ENCODE measurements at places on chromosomes 1 and 21.

GRCh38 chr1:242524571-242525359 lies at the start of gene PLD5:
Gene PLD5, minus strand, starts transcription at chr1:242524697.
- peaks cover 45% of the 10 kb centered on the region for H3K27me3 ChIP-seq
- no peaks in the 10 kb centered on the region for H3K36me3 ChIP-seq
- H3K27ac ChIP-seq = no peak within 1 kb of the TSS
- no peaks in the 10 kb centered on the region for H3K4me1 ChIP-seq

DNA sequence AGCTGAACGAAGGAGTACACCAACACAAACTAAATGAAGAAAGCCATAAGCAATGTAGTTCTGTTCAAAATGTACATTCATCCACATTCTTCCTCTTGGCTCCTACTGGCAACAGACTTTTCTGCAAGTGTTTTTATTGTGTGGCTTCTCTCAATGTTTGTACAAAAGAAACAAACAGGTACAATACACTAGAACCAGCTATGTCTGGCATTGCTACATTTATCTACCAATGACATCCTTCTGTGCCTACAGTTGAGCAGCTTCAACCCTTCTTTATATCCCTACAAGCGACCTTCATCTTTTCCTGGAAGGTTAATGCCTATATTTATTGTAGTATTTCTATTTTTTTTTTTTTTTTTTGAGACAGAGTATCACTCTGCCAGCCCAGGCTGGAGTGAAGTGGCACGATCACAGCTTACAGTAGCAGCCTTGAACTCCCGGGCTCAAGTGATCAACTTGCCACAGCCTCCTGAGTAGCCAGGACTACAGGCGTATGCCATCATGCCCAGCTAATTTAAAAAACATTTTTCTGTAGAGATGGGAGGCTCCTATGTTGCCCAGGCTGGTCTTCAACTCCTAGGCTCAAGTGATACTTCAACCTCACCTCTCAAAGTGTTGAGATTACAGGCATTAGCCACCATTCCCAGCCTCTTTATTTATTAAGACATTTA lies 89.3 kb downstream of the ASH1L start:
- H3K36me3 ChIP-seq = no peaks in the 10 kb centered on the region
- no peak overlapping the region for H3K27ac ChIP-seq
- H3K4me3 ChIP-seq = no peak overlapping the region

DNA sequence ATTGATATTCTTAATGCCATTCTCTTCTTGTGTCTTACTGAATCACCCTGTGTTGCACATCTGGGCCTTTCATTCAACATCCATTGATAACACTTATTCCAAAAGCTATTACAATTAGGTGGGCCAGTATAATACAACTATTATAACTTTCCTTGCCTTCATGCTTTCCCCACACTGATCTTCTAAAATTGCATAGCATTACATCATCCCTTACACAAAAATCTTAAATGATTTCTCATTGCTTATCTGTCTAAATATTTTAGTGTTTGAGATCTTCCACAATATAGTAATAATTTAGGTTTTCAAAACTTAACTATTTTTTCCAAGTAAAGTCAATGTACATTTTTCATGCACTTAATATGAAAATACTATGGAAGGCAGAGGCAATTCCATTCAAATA lies 1634.1 kb downstream of the PLA2G4A start:
- H3K36me3 ChIP-seq = no peaks in the 10 kb centered on the region
- no peaks in the 10 kb centered on the region for H3K4me1 ChIP-seq
- no peak overlapping the region for H3K27ac ChIP-seq

GRCh38 chr1:67689267-67690017 lies 4.4 kb downstream of the GADD45A start:
- H3K36me3 ChIP-seq = no peaks in the 10 kb centered on the region
- no peak overlapping the region for H3K4me3 ChIP-seq
- no peaks in the 10 kb centered on the region for H3K27me3 ChIP-seq
- no peak for DNase-seq
- no peak overlapping the region for H3K27ac ChIP-seq

DNA sequence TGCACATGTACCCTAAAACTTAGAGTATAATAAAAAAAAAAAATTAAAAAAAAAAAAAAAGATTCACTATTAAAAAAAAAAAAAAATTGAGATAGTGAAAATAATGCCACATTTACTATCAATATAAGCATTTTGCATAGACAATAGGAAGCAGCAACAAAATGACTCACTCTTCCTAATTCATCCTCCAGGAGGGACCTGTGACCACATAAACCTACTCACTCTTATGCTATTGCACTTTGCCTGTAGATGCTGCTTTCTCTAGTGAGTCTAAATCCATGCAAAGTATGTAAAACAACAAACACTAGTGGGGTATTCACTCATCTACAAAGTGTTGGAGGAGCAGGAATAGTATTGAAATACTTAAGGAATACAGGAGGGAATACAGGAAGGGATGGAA lies 2.9 kb downstream of the OR10J5 start:
- H3K36me3 ChIP-seq = no peaks in the 10 kb centered on the region
- H3K4me1 ChIP-seq = no peaks in the 10 kb centered on the region
- H3K27ac ChIP-seq = no peak overlapping the region
- no peak for DNase-seq
- no peak overlapping the region for H3K4me3 ChIP-seq
- no peaks in the 10 kb centered on the region for H3K27me3 ChIP-seq

DNA sequence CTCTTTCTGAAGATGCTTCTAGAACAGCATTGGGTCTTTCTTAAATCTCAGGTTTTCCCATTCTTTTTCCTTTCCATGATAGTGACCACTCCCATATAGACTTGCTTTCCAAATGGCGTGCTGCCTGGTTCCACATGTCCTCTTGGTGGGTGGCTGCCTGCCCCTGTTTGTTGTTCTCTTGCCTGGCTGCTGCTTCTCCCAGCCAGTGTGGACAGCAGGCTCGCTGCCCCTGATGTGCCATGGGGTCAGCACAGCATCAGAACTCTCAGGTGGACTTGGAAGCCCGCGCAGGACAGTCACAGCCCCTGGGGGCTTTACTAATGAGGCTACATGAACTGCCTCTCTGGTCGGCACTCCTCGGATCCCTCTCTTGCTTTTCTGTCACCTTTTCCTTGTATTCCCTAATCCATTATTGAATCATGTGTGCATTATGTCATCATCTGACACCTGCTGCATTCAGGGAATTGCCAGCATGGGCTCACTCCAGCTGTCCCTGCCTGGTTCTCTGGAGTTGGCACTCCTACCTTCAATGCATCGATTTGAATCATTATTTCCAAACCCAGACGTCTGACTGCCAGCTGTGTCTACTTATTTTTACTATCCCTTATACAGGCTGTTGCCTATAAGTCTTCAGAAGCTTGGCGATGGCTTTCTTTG lies 100.5 kb upstream of the COA6 start:
- no peaks in the 10 kb centered on the region for H3K4me1 ChIP-seq
- DNase-seq = no peak
- H3K36me3 ChIP-seq = no peaks in the 10 kb centered on the region

DNA sequence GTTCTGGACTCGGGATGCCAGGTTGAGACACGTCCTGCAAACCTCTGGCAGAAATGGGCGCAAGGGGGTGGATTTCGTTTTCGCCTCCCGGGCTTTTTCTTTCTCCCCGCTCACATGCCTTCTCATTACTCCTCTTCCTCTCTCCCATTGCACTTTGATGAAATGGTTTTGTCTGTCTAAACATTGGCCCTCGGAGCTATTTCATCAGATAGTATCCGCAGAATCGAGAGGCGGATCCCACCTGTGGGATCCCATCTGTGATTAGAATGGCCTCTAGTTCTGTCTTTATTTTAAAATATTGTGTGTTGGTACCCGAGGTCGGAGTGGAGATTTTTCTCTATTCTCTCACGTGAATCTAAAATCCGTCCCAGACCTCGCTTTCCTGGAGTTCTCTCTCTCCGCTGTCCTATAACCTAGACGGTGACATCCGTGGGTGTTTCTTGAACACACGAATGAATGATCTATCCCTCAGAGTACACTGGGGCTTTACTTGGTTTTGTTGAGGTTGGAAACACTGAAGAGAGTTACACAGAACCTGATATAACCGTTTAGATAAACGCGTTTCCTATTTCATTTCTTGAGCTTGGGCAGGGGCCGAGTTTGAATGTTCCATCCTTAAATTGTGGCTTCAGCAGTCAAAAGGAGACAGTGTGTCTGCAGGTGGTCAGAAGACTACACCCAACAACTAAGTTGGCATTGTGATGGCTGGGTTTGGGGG lies 2.0 kb downstream of the EDARADD start:
- H3K4me3 ChIP-seq = peak overlapping the region; percentile 81
- no peak for DNase-seq
- H3K36me3 ChIP-seq = no peaks in the 10 kb centered on the region
- H3K27ac ChIP-seq = peak overlapping the region; percentile 75
- no peaks in the 10 kb centered on the region for H3K4me1 ChIP-seq

- peak overlapping the region; percentile 69 for H3K4me3 ChIP-seq
- H3K36me3 ChIP-seq = no peaks in the 10 kb centered on the region
- peaks cover 7% of the 10 kb centered on the region for H3K4me1 ChIP-seq
- peaks cover 10% of the 10 kb centered on the region for H3K27me3 ChIP-seq
- peak overlapping the region; percentile 68 for H3K27ac ChIP-seq
Observed at GRCh38 chr1:153677718-153678518, 570 bp upstream of the NPR1 start.

DNA sequence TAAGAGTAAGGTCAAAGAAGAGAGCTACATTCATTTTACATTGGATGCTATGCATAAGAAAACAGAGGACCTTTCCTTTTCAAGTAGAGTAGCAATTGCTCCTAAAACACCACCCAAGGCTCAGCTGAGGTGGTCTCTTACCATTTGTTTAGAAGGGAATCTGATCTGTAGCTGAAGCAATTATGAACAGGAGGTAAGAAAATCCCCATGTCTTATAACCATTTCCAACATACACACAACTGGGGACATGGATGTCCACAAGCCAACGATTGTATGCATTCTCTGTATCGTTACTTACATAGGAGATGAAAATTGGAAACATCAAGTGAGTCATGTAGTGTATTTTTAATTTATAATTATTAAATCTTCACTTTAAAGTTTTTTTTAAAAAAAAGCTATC lies 132.0 kb downstream of the AKT3 start:
- DNase-seq = no peak
- H3K4me1 ChIP-seq = no peaks in the 10 kb centered on the region
- H3K36me3 ChIP-seq = no peaks in the 10 kb centered on the region
- H3K27ac ChIP-seq = no peak overlapping the region
- no peak overlapping the region for H3K4me3 ChIP-seq
- H3K27me3 ChIP-seq = no peaks in the 10 kb centered on the region

DNA sequence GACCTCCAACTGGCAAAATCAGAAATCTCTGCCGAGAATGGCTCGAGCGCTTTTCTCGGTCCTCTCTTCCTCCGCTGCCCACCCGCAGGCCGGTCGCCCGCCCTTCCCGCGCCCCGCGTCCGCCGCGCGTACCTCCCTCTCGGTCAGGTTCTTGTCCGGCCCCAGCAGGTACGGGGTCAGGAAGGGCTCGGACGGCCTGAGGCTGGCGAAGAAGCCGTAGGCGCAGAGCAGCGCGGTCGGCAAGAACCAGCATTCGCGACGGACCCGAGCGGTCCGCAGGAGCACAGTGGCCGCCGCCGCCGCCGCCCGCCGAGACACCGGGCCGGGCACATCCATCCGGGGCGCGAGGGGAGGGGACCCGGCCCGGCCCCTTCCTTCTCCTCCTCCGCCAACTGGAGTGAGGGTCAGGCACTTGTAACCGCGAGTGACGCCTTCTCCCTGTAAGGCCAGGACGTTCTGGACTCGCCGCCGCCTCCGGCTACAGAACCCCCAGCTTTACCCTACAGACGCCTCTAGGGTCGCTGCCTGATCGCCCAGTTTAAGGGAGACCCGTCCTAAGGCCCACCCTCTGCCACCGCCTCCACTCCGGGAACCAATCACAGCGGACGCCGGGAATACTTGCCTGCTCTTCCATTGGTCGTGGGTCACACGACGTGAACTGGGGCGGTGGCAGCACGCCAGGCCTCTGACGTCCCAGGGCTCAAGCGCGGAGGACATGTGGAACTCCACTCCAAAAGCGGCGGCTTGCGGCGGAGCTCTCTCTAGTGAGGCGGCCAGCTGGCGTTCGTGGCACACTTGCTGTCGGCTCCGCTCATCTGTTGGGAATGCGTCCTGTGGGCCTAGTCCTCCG lies at the start of gene SLC19A2:
Gene SLC19A2, minus strand, starts transcription at position 514 of the 850 bp plus-strand sequence. Its CDS starts 178 bp downstream, at position 336.
- no peaks in the 10 kb centered on the region for H3K4me1 ChIP-seq
- H3K27ac ChIP-seq = peak within 1 kb of the TSS; percentile 99
- H3K27me3 ChIP-seq = no peaks in the 10 kb centered on the region

DNA sequence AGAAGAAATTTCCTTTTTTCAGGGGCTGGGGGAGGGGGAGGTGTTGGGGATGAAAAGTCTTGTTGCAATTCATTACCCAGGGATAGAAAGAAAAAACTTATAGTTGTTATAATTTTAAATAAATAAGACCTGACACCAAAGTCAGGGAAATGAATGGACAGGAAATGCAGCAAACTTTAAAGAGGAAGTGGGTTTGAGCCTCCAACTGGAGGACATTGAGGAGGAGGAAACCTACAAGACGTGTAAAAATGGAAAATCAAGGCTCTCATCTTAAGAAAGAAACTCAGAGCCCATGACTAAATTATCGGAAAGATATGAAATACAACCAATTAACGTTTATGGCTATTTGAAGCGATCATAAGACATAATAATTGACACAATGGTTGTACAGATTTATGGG lies 54.4 kb downstream of the NIBAN1 start:
- no peak overlapping the region for H3K4me3 ChIP-seq
- DNase-seq = no peak
- H3K27me3 ChIP-seq = no peaks in the 10 kb centered on the region
- H3K27ac ChIP-seq = no peak overlapping the region
- H3K36me3 ChIP-seq = no peaks in the 10 kb centered on the region
